ENCODE measurements at places on chromosomes 16 and 17.

DNA sequence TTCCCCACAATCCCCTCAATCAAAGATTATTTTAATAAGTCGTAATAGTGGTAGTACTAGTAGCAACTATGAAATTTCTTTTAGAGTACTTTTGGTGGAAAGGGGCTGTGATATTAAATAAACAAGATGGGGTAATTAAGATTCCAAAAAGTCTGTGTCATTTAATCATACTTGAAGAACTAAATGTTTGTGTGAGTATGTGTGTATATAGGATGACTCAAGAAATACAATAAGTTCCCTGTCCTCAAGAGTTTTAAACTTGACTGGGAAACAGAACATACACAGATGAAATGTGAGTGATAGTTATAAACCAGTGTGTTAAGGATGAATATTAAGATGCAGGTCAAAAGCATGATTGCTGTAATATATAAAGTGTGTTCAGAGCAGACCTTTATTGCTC is 2.3 kb downstream of the ALDH3A2 start:
- DNase-seq: no peak

GRCh38 chr16:62050793-62051192 is 14.6 kb upstream of the CDH8 start:
- DNase-seq: no peak

DNA sequence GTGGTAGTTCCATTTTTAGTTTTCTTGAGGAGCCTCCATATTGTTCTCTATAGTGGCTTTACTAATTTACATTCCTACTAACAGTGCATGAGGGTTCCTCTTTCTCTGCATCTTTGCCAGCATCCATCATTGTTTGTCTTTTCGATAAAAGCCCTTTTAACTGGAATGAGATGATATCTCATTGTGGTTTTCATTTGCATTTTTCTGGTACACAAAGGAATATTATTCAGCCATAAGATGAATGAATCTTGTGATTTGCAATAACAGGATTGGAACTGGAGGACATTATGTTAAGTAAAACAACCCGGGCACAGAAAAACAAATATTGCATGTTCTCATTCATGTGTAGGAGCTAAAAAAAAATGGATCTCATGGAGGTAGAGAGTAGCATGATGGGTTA is 31.6 kb downstream of the ITGAM start:
- no peak for DNase-seq

DNA sequence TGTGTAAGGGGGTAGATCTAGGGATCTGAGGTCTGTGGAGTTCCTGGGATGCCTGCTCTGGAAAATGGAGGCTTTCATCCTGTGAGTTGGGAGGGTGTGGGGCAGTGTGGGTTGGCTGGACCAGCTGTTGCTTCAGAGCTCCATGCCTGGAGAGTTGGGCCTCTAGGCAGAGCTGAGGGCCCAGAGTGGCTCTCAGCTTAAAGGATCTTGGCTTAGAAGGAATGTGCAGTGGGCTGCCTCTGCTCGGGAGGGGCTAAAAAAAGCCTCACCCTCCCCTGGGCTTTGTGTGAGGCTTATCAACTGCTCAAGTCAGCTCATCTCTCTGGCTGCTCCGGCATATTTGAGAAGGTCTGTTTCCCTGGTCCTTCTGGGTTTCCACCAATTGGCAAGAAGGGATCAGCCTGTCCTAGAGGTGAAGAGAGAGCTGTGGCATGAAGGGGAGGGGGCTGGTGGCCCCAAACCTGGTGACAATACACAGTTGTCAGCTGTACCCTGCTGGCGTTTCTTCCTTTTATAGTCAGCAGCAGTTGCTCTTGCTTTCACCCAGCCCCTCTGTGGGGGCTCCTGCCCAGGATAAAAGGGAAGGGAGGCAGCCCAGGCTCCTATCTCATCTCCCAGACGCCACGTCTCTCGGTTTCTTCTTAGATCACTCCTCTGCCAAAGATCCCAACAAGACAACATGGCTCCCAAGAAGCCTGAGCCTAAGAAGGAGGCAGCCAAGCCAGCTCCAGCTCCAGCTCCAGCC is at the start of gene MYL4:
TSS of gene MYL4 (plus strand) at position 605 of the 745 bp plus-strand sequence. CDS start at position 680, 75 bp downstream.
- DNase-seq: no peak
